ENCODE measurements at places on chromosomes 12 and 14.

DNA sequence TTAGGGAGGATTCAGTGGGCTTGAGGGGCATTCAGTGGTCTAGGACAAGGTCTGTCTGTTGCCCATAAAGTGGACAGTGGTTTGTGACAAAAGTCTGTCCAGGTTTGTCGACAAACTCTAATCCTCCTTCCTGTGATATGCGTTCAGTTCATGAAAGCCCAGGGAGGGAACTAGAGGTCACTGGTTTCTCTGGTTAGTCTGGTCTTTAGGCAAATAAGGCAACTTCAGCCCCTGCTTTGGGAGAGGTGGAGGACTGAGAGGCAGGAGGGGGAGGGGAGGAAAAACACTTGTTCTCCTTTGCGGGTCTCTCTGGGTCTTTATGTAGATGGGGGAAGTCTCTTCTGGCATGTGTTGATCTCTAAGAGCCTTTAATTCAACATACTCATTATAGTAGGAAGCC, 235.1 kb upstream of the PWP1 start:
- no peak for DNase-seq

GRCh38 chr12:125633686-125634085, 568.5 kb downstream of the AACS start:
- no peak for DNase-seq

- no peak for DNase-seq
Observed at GRCh38 chr14:102573591-102574046, 18.8 kb upstream of the RCOR1 start.

DNA sequence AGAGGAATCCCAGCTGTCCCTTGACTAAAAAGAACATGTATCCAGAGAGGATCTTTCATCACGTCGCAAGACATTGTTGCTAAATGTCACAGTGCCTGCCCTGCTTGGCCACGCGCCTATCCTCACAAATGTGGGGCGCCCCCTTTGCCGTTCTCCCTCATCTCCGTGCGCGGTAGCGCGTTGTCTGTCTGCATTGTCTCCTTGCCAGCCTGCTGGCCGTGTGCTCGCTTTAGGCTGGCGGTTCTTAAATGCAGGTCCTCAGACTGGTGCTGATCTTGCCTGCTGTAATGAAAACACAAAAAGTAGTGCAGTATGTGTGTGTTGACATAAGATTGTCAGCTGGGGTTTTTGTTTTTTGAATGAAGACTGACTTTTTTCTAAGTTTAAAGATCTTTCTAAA, 198.2 kb upstream of the RGS6 start:
- no peak for DNase-seq

DNA sequence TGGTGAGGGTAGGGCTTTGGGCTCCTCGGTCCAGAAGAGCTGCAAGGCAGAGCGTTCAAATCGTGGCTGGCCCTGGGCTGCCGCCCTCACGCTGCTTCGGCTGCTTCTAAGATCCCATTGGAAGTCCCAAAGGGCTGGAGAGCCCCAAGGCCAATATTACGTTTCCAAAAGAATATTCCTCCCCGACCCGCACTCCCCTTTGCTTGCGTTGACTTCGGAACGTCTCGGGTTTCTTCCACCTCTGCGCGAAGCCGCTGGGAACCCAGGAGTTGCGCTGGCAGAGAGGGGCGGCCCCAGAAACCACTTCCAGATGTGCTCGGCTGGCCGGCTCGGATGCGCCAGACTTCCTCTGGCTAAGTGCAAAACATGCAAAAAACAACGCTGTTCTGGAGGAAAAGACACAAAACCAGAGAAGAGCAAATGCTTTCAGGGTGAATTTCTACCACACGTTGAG, at the start of gene GLT8D2:
TSS of gene GLT8D2 (minus strand) at position 285 of the 454 bp plus-strand sequence. CDS start 30,539 bp downstream, outside the sequence.
- no peak for DNase-seq

- no peak for DNase-seq
Observed at GRCh38 chr14:54116972-54117371, 160.3 kb upstream of the BMP4 start.

DNA sequence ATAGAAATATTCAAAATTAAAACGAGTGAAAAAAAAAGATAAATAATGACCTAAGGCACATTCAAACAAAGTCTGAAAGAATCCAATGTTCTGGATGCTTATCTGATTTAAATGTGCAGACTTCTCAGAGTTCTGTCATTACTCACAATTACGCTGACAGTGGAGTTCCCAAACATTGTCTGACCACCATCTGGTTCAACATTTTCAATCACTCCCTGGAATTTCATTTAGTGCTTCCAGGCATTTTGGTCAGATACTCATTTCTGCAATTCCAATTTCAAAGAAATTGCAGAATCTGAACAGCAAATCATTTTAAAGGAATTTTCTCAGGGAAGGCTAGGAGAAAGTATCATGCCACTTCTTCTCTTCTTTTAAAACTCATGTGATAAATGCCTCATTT, 398.2 kb upstream of the PDE3A start:
- no peak for DNase-seq

- DNase-seq, result peak; percentile 83
Observed at GRCh38 chr12:89863968-89864367, 155.3 kb upstream of the ATP2B1 start.

Measured in T-helper 2 cell (primary cell).